ENCODE measurements at places on chromosomes 5 and 9.

DNA sequence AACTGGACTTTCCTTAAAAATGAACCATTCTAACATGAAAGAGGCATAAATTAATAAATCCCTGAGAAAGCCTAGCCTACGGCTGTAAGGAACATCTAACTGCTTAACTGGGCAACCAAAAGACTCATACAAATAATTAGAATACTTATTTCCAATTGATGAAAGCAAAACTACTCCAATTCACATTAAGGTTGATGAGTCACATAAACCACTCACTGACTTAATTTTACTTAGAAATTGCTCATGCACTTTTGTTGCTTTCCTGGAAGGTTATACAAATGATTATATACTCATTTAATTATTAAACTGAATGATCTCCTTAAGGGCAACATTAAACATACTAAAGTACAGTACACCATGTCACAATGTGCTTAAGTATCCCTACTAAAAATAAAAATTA lies 101.9 kb downstream of the NFIB start:
- DNase-seq, result no peak

DNA sequence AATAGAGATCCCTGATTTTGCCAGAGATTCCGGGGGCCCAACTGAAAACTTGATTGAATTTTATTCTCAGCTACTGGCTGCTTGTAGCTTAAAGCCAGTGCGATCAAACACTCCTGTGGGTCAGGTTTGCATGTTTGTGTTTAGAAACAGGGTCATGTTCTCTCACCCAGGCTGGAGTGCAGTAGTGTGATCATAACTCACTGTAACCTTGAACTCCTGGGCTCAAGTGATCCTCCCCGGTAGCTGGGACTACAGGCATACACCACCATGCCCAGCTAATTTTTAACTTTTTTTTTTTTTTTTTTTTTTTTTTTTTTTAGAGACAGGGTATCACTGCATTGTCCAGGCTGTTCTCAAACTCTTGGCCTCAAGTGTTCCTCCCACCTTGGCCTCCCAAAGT lies 66.6 kb downstream of the LRRC70 start:
- DNase-seq, result no peak

DNA sequence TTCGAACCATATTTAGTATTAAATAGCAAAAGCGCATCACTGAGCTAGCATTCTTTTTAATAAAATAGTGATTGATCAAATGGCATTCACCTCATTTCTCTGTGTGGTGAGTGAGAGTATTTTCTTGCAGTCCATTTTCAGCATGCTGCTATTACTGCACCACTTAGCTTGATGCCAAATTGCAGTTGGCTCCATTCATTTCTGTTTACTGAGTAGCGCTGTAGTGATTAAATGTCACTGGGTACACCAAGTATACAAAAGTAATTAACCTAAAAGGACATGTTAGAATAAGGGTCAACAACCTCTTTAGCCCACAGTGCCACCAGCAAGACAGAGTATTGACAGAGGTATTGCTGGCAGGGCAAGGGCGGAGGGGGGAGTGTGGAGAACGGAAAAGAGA lies 122.0 kb downstream of the TLE4 start:
- DNase-seq, result no peak

- DNase-seq, result peak; percentile 71
Measured at GRCh38 chr9:135971892-135972291, 10.7 kb upstream of the UBAC1 start.

DNA sequence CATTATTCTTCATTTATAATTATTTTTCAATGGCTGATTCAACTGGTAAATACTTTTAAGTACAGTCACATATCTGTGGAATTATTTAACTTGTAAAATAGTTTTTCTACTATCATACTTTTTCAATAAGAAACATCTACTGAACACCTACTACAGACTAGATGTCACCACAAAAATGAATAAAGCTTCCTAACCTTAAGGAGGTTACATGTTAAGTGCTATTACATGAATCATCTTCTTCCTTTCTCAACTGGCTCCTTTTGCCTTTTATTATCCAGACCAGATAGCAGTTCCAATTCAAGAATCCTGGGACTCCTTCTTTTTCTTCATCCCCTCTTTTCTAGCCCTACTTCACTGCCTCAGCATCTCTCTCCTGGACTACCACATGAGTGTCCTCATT lies 4.7 kb downstream of the PGGT1B start:
- DNase-seq, result no peak
